Liver (tissue), 10 donors: ENCODE measurements at places on chromosomes 13 and 19.

- no peak for DNase-seq
Measured at GRCh38 chr13:98020271-98020670, 66.8 kb downstream of the IPO5 start.

DNA sequence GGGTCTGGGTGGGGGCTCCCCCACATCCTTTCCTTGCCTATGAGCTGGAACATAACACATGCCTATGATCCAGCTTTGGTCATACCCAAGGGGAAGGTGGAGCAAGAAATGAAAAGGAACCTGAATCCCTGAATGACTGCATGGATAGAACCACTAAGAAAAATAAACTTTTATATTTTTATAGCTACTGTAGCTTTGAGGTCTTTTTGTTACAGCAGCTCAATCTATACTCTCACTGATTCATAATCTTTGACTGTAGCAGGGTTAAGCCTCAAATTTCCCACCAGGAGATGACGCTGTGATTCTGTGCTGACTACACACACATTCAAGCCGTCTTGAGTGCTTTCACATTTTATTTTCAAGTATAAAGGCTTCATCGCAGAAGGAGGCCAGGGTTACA is 8.8 kb downstream of the PALM3 start:
- no peak for DNase-seq

DNA sequence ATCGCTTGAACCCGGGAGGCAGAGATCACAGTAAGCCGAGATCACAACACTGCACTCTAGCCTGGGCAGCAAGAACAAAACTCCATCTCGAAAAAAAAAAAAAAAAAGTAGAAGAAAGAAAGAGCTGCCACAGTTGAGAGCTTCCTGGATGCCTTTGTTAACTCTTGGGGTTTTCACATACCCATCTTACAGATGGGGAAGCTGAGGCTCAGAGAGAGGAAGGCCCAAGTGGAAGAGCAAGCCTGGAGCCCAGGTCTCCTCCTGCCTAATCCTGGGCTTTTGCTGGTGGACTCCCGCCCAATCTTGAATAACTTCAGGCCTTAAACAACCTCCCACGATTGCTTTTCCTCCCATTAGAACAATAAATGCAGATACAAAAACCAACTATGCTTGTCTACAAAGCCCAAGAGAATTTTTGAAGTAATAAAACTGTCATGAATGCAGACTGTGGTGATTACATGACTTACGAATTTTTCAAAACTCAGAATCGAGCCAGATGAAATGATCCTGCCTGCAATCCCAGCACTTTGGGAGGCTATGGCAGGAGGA is 41.7 kb downstream of the LTBP4 start:
- DNase-seq = no peak

DNA sequence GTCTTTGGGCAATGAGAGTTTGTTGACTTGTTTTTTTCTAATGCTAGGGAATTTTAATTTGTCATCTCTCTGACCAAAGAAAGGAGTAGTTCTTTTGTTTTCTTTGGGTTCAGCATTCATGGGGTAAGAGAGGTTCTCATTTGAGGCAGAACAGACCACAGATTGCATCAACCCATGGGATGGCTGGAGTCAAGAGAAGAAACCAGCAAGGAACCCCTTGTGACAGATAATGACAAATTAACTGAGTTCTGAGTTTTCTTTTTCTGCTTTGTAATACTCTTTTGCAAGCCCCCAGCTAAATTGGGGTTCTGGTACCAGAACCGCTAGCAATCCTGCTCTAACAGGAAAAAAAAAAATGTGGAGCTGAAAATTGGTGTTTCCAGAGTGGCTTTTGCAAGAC is 864.1 kb downstream of the DIAPH3 start:
- no peak for DNase-seq

DNA sequence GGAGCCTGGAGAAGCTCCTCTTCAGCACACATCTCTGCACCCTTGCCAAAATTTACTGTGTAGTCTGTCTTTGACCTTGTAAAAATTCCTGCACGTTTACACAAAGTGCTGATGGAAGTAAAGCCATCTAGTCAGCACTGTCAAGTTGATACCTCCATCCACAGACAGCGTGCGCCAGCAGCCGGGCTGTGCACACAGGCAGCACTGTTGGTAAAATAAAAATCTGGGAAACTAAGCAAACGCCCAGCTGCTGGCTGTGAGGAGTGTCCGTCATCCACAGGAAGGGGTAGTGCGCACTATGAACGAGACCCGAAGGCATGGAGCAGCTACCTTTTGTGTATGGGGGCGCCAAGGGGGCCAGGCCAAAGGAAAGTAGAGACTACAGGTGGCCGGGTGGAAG is 17.4 kb upstream of the SIGLEC11 start:
- DNase-seq = no peak

DNA sequence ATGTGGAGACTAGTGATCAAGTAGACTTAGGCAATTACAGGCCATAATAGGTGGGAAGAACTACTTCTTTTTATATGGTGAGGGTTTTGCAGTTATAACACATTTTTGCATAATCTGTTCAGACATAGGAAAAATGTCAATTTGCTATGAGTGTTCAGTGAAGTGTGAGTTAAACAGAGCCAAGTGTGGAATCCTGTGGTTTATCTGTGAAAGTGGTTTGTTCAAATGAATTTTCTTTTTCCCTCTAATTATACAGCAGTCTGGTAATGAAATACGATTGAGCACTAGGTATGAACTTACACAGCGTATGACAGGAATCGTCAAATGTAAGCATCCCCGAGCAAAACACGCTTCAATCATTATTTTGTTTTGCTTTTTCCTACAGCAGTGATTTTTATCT is 178.3 kb downstream of the STK24 start:
- DNase-seq = no peak

DNA sequence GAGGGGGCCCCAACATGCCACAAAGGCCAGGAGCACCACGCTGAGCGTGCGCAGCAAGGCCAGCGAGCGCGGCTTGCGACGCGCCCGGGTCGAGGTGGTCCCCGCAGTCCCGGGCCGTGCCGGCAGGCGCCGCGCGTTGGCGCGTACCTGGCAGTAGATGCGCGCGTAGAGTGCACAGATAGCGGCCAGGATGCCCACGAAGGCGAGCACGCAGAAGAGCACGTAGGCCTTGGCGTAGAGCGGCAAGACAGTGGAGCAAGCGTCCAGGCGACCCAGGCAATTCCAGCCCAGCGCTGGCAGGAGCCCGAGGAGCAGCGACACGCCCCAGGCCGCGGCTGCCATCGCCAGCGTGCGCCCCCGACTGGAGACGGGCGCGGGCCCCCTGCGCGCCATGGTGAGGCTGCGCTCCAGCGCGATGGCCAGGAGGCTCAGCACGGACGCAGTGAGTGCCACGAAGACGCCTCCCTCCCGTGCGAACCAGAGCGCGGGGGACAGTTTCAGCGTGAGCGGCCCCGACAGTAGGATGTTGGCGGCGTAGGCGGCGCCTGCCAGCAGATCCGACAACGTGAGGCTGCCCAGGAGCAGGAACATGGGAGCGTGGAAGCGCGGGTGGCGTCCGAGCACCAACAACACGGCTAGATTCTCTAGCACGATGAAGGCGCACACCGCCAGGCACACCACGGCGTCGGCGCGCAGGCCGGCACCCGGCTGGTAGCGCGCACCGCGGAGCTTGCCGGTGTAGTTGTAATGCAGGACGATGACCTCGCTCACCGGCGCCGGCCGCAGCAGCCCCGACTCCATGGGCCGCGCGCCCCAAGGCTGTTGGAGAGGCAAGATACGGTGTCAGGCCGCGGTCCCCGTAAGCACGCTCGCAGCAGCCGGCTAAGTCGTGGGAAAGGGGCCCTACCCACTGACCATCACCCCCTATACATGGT is 2.8 kb downstream of the S1PR5 start:
- no peak for DNase-seq

DNA sequence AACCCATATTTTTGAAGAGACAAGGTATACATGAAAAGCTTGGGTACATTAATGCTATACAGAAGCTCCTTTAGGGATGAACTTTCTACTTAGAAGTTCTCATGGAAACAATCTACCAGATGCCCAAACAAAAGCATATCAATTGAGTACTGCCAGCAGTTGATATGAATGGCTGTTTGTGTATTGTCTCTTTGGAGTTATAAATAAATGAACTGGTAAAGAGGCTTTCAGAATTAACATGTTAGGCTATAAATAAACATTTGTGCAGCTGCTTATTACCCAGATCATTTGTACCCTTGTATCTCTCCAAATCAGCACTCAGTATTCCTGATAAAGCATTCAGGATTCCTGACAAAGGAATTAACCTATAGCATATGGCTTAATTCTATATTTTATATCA is 418.9 kb downstream of the FGF14 start:
- no peak for DNase-seq

DNA sequence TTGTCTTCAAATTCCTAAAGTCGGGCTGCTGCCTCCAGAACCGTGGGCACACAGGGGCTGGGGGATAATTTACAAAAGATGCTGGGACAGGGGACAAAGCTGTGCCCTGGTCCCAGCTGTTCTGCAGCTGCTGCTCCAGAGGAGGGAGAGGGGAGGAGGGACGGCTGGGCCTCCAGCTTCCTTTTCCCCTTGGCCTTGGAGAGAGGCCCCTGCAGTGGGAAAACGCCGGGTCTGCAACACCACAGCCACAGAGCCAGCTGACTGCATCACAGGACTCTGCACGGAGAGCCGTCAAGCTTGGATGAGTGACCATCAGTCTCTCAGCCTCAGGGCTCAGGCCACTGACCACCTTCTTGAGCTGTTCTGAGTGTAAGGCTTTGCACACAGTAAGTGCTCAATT is 6.1 kb downstream of the DOCK6 start:
- DNase-seq = no peak

- peak; percentile 71 for DNase-seq
Measured at GRCh38 chr19:4831304-4831978, at the start of gene TICAM1. Gene TICAM1, minus strand, starts transcription at chr19:4831712. Its CDS starts 13,335 bp downstream, at chr19:4818377.

GRCh38 chr19:43934055-43934984 is 762 bp downstream of the ZNF45 start:
- no peak for DNase-seq

GRCh38 chr13:42946927-42947326 is 45.1 kb downstream of the EPSTI1 start:
- DNase-seq = no peak

DNA sequence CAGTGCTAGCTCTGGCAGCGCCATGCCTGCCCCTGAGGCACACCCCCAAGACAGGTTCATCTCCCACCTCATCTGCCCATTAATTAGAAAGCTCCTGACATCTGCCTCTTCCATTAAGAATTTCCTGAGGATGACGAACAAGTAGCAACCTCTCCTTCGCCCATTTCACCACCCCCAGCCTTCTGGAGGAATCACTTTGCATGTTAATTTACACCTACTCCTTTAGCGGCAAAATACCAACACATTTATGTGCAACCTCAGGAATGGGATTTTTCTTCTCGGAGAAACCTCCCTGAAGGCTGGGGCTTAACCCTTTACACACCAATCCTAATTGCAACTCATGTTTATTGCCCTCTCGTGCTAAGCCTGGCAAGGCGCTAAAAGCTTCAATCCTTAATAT is 13.8 kb downstream of the SLC7A1 start:
- no peak for DNase-seq

DNA sequence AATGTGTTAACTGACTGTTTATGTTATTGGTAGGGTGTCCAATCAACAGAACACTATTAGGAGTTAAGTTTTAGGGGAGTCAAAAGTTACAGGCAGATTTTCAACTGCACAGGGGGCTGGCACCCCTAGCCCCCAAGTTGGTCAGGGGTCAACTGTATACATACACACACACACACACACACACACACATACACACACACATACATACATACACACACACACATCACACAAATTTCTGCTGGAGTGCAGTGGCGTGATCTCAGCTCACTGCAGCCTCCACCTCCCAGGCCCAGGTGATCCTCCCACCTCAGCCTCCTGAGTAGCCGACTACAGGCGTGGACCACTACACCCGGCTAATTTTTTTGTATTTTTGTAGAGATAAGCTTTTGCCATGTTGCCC is 10.2 kb downstream of the LRRC4B start:
- DNase-seq = no peak
